ENCODE measurements at places on chromosomes 2 and 18.
A peak's percentile ranks its signal among the peaks of the same experiment; 100 is the strongest.

GRCh38 chr2:65664931-65665330 lies 232.5 kb upstream of the SPRED2 start:
- DNase-seq, result no peak

- no peak for DNase-seq
These were observed 32.0 kb upstream of the GALNT1 start for GRCh38 chr18:35549564-35549963.

DNA sequence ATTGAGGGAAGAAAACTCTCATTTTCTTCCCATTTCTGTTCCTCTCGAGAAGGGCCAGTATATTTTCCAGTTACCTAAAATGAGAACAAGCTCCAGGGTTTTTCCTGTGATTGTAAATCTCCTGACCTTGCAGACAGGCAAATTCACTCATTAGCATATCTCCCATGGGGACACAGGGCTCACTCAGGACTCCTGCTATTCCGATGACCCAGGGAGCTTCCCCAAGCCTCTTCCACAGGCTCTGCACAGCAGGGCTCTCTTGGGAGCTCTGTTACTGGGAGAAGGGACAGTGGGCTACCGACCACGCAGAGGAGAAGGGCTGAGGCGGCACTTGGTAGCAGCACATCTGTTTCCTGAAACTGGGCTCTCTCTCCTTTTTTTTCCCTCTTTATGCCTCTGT lies 135.2 kb upstream of the CAPN13 start:
- DNase-seq, result no peak

DNA sequence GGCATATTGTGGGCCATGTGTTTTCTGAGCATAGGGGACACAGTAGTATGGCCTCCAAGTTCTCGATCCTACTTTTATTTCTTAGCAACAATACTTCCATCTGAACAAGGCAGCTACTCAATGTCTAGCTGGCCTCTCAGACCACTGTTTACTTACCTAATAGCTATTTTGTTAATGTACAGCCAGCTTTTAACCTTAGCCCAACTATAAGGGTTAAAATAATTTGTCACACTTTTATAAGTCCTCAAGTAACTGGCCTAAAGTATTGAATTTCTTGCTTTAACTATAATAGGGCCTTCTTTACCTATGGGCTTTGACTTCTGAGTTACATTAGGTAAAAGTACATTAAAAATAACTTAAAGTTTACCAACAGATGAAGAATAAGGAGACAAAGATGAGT lies 117.4 kb downstream of the GAREM1 start:
- DNase-seq, result no peak

GRCh38 chr2:105723431-105723830 lies 21.3 kb upstream of the NCK2 start:
- DNase-seq, result no peak

GRCh38 chr2:183195998-183196409 lies 71.8 kb downstream of the NUP35 start:
- DNase-seq, result no peak

- no peak for DNase-seq
These were observed 39.1 kb downstream of the ABCB11 start for GRCh38 chr2:168992026-168992425.

DNA sequence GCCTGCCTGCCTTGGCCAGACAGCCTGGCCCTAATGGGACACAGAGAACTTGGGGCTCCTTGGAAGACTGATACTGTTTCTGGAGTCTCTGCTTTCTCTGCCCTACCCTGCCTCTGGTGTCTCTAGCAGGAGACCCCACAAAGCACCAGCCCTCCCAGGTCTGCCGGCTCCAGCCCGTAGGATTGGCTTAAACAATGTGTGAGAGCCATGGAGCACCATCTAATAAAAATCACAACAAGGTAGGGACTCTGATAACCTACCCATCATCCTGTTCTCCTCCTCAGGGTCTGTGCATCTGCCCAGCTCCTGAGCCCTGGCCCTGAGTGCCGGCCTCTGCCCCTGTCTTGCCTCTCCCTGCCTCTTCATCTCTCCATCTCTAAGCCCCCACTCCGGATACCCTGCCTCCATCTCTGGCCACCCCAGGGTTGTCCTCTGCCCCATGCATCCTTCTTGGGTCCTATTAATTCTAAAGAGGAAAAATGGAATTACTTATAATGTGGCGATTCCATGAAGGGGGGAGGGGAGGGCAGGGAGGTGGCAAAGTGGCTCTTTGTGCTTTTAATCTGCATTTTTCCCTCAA lies 1.2 kb upstream of the ECEL1 start:
- DNase-seq, result no peak

- DNase-seq, result no peak
These were observed 61.0 kb downstream of the CACNB4 start for GRCh38 chr2:152037743-152038435.

DNA sequence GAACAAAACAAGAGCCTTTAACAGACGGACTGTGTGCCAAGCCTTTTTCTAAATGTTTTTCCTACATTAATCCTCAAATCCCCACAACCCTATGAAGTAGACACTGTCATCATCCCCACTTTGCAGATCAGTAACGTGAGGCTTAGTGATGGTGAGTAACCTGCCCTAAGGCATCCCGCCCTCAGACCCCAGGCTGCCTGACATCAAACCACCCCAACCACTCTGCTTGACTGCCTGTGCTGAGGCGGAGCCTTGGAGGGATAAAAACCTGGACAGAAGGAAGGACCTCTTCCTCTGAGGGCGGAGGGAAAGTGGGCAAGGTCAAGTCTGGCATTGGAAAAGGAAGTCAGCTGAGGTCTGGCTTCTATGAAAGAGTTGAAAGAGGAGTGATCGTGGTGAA lies 104.6 kb downstream of the SP3 start:
- DNase-seq, result no peak

DNA sequence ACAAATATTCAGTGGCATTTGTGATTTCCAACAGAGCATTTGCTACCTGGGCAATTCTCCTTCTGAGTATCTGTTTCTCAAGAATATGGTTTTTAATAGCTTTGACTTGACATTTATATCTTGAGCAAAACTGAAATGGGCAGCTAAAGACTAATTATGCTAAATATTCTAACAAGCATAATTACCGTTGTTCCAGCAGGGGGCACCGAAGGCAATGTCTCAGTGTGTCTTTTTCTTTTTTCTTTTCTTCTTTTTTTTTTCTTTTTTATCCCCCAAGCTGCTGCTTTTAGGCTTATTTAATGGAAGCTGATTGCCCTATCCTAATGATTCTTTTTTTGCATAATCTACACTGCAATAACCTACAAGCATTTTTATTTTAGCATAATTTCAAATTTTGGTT lies 138.9 kb upstream of the NABP1 start:
- DNase-seq, result peak; percentile 10

All from T follicular helper cell (primary cell).